GM23248 (cell line): ENCODE measurements at places on chromosomes 11 and 22.

- no peak overlapping the region for H3K4me3 ChIP-seq
- H3K4me1 ChIP-seq = no peaks in the 10 kb centered on the region
- H3K27ac ChIP-seq = no peak overlapping the region
- H3K27me3 ChIP-seq = no peaks in the 10 kb centered on the region
- H3K36me3 ChIP-seq = no peaks in the 10 kb centered on the region
- DNase-seq = no peak
Measured at GRCh38 chr22:29861672-29862297, 21.2 kb upstream of the MTMR3 start.

DNA sequence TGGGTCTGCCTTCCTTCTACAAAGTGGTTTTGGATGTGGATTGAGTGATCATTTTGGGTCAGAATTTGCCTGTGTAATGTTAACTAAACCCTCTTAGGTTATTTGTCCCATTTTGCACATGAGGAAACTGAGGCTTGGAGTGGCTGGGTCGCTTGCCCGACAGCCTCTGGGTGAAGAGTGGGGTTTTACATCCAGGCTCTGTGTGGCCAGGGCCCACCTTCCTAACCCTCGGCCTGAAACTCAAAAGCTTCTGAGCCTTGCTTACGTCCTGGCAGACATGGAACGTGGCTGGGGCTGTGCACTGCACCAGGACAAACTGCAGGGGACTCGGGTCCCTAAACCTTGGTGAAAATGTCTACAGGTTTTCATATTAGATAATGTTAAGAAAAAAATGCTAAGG, 542.4 kb downstream of the TBC1D22A start:
- no peak overlapping the region for H3K4me3 ChIP-seq
- H3K27ac ChIP-seq = no peak overlapping the region
- DNase-seq = no peak
- H3K27me3 ChIP-seq = peaks cover 6% of the 10 kb centered on the region
- no peaks in the 10 kb centered on the region for H3K4me1 ChIP-seq

- peaks cover 12% of the 10 kb centered on the region; the same call in 1 of the 2 replicates for H3K4me1 ChIP-seq
- no peaks in the 10 kb centered on the region for H3K36me3 ChIP-seq
- H3K27ac ChIP-seq = no peak overlapping the region
- H3K27me3 ChIP-seq = no peaks in the 10 kb centered on the region
Measured at GRCh38 chr11:111105566-111105965, 140.0 kb upstream of the POU2AF2 start.

DNA sequence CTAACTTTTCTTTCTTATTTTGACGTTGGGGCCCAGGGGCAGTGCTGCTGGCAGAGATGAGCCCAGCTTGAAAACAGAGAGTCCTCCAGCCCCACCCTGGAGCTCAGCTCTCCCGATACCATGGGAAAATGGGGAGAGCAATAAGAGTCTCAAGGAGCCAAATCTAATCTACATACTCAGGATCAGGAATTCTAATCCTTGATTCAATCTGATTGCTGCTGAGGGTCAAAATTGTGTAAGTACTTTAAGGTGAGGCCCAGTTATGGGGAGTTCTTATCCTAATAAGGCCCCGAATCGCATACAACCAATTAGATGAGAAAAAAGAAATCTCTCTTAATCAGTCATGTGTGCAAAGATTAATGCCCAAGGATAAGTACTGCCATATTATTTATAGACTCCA, 202.9 kb downstream of the FAM76B start:
- H3K27ac ChIP-seq = no peak overlapping the region
- H3K4me1 ChIP-seq = peaks cover 39% of the 10 kb centered on the region
- H3K36me3 ChIP-seq = no peaks in the 10 kb centered on the region
- DNase-seq = no peak

- no peaks in the 10 kb centered on the region for H3K36me3 ChIP-seq
- no peak overlapping the region for H3K4me3 ChIP-seq
- H3K27ac ChIP-seq = no peak overlapping the region
- H3K27me3 ChIP-seq = no peaks in the 10 kb centered on the region
- DNase-seq = no peak
- peaks cover 7% of the 10 kb centered on the region; the same call in 1 of the 2 replicates for H3K4me1 ChIP-seq
Measured at GRCh38 chr11:109956124-109956793, 136.9 kb upstream of the ZC3H12C start.

DNA sequence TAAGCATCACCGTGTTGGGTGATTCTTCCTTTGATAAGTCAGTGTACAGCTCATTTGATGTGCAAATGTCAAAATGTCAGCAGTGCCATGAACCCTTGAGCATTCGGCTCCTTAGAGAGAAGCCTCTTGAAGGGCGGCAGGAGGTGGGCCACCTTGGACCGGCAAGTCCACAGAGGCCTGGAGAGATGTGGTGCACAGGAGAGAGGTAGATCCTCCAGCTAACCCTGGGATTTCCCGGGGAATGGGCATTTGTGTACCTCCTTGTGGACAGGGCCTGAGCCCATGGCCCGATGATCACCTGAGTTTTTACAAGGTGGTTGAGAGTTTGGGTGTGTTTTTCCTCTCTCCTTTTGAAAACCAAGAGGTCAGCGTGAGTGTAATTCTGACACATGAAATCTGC, 133.2 kb upstream of the RCN1 start:
- no peak overlapping the region for H3K27ac ChIP-seq
- no peaks in the 10 kb centered on the region for H3K36me3 ChIP-seq
- H3K4me3 ChIP-seq = no peak overlapping the region
- no peak for DNase-seq
- no peaks in the 10 kb centered on the region for H3K27me3 ChIP-seq
- H3K4me1 ChIP-seq = 0 out of 2 replicates have a peak, but pooled peaks cover 14% of the 10 kb centered on the region

GRCh38 chr11:35148163-35148837, 9.3 kb downstream of the CD44 start:
- H3K27ac ChIP-seq = 0 out of 2 replicates have a peak overlapping the region, but pooled peaks have one; percentile 73
- no peak overlapping the region for H3K4me3 ChIP-seq
- DNase-seq = peak; percentile 16
- peaks cover 47% of the 10 kb centered on the region for H3K36me3 ChIP-seq

GRCh38 chr11:26297189-26297975, 34.5 kb upstream of the ANO3 start:
- H3K27me3 ChIP-seq = no peaks in the 10 kb centered on the region
- no peaks in the 10 kb centered on the region for H3K4me1 ChIP-seq
- peak; percentile 79 for DNase-seq
- H3K4me3 ChIP-seq = no peak overlapping the region

DNA sequence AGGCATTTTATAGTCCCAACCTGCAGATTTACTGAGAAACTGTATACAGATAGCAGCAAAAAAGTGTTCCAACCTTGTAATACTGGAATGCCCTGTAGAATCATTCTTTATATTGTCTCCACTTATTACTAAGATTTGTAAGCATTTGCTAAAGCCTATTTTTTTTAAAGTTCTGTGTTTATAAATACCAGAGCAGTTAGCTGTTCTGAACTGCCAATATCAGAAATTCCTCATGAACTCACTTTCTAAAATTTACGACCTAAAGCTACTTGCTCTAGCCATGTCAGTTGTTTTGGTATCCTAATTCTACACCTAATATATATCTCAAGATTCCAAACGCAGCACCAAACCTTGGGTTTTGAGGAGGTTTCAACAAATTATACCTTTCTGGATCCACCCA, 103.2 kb downstream of the C11orf65 start:
- H3K27me3 ChIP-seq = no peaks in the 10 kb centered on the region
- H3K4me1 ChIP-seq = peaks cover 14% of the 10 kb centered on the region
- H3K36me3 ChIP-seq = peaks cover 6% of the 10 kb centered on the region; the same call in 1 of the 2 replicates
- H3K4me3 ChIP-seq = no peak overlapping the region

DNA sequence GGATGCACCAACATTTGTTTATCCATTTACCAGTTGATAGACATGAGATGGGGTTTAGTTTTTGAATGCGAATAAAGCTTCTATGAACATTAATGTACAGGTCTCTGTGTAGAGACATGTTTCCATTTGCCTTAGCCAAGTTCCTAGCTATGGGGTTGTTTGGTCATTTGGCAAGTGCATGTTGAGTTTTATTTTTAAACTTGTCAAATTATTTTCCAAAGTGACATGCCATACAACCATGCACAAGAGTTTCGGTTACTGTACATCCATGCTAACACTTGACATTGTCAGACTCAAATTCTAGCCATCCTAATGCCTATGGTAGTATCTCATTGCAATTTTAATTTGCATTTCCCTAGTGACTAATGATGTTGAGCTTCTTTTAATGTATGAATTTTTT, 70.5 kb upstream of the PARVA start:
- H3K27me3 ChIP-seq = no peaks in the 10 kb centered on the region
- H3K36me3 ChIP-seq = no peaks in the 10 kb centered on the region
